ENCODE measurements at places on chromosomes 6 and 20.
A peak's percentile ranks its signal among the peaks of the same experiment; 100 is the strongest.

DNA sequence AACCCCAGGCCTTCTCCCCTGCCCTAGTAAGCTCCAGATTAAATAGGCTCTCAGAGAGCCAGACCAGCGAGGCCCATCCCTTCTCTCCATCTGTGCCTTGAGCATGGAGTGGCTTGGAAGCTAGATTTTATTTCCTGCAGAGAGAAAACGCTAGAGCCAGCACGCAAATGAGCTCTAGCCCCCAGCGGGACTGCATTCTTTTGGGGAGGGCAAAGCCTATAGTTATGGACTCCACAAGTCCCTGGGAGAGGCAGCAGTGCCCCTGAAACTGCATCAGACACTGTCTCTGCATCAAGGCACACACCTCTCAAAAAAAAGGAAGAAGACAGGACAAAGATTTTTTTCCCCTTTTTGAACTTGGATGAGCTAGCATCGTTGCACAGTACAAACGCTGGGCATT is 15.8 kb downstream of the FOXF2 start:
- DNase-seq, result no peak

- no peak for DNase-seq
Measured at GRCh38 chr6:32436995-32437836, 2.5 kb upstream of the HLA-DRA start.

GRCh38 chr6:169868458-169868857 is 117.0 kb downstream of the ERMARD start:
- DNase-seq, result no peak

- no peak for DNase-seq
Measured at GRCh38 chr6:166476061-166476591, 93.4 kb upstream of the MPC1 start.

DNA sequence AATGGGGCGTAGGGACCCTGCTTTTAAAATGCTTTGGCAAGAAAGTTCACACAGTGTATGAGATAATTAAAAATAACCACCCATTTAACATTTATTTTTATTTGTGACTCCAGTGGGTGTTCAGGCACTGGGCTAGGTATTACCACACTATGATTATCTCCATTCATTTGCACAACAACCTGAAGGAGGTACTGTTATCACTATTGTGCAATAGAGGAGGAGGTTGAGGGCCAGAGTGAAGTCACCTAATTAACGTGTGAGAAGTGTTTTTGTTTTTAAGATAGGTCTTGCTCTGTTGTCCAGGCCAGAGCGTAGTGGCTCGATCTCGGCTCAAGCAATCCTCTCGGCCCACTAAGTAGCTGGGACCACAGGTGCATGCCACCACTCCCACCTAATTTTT is 29.2 kb downstream of the MAK start:
- DNase-seq, result peak; percentile 53
